ENCODE measurements at places on chromosomes 5 and 9.

GRCh38 chr9:69499407-69499806 lies 172.8 kb downstream of the APBA1 start:
- no peak for DNase-seq

DNA sequence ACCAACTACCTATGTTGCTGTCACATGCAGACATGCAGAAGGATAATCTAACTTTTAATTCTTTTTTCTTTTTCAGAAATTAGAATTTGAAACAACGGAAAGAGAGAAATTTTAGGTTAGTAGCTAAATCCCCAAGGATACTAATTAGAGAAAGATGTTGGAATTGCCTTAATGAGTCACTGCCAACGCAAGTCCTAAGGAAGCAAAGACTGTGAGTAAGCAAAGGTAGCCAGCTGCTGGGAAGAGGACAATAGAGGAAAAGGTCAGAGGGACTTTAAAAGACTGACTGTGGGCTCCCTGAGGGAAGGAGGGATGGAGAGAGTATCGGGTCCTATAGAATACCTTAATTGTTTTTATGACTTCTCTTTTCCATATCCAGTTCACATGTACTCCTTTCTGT lies 461.9 kb upstream of the PAPPA start:
- no peak for DNase-seq

- no peak for DNase-seq
Measured at GRCh38 chr5:177094224-177095087, 7.7 kb downstream of the FGFR4 start.

DNA sequence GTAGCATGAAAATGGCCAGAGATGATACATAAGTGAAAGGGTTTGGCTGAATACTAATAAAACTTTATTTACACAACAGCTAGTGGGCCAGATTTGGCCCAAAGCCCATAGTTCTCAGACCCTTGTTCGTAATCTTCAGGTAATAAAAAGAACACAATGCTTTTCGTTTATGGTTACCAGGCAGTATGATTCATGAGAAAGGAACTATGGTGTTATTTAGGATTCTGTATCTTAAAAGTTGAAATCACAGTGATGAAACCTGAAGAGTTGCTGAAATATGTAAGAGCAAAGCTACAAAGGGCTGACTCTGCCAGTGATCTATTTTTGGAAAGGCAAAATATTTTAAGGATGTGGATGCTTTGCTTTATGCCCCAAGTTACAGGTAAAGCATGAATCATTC lies 192.7 kb downstream of the SMC2 start:
- DNase-seq: no peak

GRCh38 chr5:140261403-140262171 lies 41.3 kb downstream of the PFDN1 start:
- DNase-seq: no peak

DNA sequence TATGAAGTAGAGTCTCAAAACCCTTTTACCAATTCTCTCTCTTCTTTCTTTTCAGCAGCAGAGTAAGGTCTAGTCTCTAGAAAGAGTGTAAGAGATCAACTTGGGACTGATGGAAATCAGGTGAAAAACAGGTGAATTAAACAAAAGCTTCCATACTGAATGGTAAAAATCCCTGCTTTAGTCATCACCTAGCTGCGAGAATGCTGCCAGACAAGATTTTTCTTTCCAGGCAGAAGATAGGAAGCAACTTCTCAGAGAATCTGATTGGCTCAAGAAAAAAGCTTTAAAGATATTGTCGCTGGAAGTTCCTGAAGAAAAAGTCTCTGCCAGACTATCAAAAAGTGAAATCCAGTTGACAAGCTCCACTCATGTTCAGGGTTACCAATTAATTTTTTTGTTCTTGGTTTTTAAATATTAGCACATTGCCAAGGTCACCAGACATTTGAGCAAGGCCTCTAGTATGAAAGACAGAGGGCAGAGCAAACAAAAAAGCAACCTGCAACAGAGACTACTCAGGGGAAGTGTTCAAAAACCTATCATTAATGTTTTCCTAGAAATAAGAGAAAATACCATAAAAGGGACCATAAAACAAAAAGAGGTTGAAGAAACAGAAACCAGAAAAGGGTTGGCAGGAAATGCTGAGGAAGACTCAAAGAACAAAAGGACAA lies 9.3 kb downstream of the CDO1 start:
- DNase-seq: no peak

- DNase-seq: no peak
Measured at GRCh38 chr9:90162819-90163218, 479.8 kb downstream of the DIRAS2 start.

GRCh38 chr9:134644725-134645606 lies 3.4 kb downstream of the COL5A1 start:
- DNase-seq: no peak

DNA sequence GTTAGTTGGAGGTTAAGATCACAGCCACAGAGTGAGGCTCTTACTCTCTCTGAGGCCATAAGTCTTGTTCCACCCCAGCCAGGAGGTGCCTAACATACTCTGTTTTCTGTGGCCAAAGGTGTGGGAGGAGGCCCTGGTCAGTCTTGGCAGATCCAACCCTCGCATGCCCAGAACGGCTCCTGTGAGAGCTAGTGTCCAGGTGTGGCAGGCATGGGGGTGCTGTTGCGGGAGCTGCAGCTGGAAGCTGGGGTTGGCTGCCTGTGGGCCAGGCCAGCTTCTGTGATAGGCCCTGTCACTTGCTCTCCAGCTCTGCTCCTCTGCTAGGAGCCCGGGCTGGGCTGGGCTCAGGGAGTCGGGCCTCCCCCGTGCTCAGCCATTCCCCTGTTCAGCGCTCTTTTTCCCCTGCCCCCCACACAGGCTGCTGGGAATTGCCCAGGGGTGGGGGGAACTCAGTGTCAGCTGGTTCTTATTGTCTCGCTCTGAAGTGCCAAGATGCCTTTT lies 31.6 kb downstream of the IER5L start:
- DNase-seq: no peak

- no peak for DNase-seq
Measured at GRCh38 chr5:78926252-78926651, 58.9 kb downstream of the ARSB start.

DNA sequence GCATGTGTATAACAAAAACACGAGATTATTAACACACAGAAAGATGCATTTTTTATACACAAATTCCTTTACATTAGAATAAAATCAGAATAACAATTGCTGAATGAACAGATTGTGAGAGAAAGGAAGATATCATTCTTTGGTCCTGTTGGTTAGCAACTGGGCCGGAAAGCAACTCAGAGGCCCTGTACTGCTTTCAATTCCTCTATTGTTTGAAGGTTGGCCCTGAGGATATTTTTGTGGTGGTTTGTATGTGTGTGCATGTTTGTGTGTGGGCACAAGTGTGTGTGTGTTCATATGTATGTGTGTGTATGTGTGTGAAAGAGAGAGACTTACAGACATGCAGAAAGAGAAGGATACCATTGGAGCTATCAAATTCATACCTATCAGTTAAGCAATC lies 356.8 kb upstream of the DMAC1 start:
- peak; percentile 43 for DNase-seq

- DNase-seq: no peak
Measured at GRCh38 chr5:18712936-18713485, 1078.8 kb downstream of the TAF11L14 start.

DNA sequence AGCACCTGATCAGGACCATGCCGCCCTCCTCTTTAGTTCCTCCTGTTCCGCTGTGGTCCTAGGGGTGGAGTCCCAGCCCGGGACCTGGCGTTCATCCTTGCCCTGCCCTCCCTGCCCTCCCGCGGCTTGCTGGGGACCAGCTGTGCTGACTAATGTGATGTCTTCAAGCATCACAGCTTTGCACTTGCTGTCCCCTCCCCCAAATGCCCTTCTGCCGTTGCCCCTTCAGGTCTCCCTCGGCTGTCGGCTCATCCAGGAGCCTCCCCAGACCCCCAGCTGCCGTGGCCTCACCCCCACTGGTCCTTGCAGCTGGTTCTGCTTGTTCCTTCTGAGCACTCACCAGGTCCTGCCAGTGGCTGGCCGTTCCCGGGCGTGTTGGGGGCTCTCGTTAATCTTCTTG lies 19.9 kb downstream of the RXRA start:
- no peak for DNase-seq

DNA sequence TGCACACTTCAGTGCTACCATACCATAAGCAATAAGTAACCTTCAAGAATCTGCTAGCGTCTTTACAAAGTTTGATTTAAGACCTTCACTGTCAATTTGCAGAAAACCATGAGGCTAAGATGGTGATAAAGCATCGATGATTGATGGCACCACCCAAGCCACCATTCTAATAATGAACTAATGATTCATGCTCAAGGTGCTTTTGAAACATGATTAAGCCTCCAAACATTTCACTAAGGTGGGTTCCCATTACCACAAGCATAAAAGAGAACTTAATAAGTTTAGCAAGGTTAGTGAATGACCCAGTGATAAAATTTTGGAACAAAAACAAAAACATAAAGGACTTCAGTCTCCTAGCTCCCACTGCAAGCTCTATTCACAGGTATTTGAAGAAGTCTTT lies 214.7 kb downstream of the FBXL17 start:
- no peak for DNase-seq

DNA sequence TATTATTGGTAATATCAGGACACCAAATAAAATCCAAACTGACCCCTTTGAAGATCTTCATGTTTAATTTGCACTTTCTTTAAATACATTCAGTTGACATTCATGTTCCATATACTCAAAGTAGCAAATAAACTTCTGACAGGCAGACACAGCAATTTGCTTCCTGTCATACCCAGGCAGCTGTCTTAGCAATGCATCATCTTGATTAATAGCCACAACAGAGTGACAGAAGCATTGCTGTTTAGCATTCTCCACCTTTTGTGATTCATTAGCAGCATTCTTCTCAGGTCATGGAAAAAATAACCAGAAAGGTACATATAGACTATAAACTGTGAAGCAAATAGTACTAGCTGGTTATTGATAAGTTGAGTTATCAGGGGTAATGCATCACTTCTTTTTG lies 366.8 kb downstream of the CYLC2 start:
- DNase-seq: no peak

DNA sequence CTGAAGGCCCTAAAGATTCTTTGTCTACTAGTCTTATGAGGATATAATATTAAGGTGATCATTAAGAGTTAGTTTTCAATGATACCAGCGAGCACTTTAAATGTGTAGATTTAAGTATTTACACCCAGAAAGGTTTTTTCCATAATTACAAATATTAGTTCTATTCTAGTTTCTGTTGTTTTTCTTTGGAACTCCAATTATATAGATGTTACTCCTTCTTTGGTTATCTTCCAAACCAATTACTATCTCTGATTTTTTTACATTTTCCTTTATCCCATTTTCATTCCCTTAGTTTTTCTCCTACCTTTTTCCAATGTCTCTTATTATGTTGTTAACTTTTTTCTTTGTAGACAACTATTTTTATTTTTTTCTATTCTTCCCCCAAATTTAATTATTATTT lies 355.1 kb downstream of the KCNN2 start:
- no peak for DNase-seq
